ENCODE measurements at places on chromosomes 12 and 14. TPM values are rescaled to one million over a fixed set of nuclear protein-coding genes. Genes with fewer than 3 reads are reported as not detected.

DNA sequence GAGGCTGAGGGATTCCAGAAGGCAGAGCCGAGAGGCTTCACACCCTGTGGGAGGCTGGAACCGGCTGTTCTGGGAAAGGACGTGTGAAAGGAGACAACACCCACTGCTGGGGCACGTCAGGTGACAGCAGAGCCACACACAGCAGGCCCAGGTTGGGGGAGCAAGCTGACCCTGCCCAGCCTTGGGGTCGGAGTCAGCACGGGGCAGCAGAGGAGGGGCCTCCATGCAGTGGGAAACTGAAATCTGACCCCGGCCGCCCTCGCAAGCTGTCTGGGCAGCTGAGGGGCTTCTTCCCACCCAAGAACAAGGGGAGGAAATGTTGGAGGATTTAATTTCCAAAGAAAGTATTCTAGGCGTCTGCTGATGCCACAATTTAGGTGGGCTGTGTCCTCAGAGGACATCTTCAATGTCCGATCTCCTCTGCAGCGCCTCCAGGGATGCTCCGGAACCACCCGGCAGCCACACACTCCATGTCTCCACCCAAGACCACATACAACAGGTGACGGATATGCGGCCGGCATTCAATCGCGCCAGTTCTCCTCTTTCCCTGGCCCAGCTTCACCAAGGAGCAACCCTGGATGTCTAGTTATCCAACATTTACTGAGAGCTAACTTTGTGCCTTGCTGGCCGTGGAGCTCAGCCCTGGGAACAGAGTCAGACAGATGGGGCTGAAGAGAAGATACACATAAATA is 30.7 kb downstream of the SNRNP35 start:
- DNase-seq = no peak

GRCh38 chr12:87169010-87169409 is 860.2 kb downstream of the C12orf50 start:
- no peak for DNase-seq

DNA sequence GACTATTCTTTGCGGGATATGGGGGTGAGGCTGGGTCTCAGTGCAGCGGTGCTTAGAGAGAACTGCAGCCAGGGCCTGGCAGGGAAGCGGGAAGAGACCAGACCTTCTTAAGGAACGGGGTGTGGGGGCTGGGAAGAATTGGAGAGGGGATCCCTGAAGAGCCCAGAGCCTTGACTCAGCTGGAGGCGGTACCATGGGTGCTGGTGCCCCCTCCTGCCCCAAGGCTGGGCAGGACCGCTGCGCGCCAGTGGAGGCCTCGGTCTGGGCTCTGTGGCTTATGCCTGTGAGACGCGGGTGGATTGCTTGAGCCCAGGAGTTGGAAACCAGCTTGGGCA is 1.3 kb upstream of the RNU7-1 start:
- no peak for DNase-seq

- no peak for DNase-seq
Measured at GRCh38 chr14:95577067-95577800, 42.4 kb downstream of the GLRX5 start.

Gene RNU4-1
- polyA plus RNA-seq = not detected

Gene GALNT9
- polyA plus RNA-seq = not detected

- no peak for DNase-seq
Measured at GRCh38 chr14:40936861-40937260, 669.8 kb upstream of the LRFN5 start.

DNA sequence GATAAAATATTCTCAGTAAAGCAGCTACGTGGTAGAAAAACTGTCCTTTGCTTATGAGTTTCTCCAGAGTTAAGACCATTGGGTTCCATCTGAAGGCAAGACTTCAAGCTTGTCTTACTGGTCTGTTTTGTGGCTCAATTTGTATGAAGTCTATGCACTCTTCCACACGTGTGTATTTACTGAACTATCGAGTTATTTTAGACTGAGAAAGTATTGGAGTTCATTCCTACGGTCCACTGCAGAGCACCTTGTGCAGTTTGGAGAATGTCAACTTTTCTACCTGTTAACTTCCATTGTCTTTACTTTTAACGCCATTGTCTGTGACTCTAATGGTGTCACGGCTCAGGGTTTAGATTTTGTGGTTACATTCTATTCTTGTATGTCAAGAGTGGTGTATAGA is 3.7 kb downstream of the HIF1A start:
- no peak for DNase-seq

Gene COL2A1
- not detected for polyA plus RNA-seq

Gene STYK1
- polyA plus RNA-seq = 0.92 TPM

DNA sequence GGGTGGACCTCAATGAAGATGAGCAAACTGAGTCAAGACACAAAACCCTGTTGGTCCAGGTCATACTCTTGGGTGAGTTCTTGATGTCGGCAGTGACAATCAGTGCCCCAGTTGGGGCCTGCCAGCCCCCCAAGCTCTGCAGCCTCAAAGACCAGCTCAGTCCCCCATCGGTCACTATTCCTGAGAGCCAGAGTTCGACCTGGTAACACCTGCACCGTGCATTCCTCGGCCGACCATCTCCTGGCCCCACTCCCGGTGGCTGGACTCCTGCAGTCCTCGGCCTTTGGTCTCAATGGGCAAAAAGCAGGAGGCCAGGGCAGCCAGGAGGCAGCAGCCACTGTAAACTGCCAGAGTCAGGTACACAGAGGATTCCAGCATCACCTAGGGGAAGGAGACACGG is 32.5 kb downstream of the DAO start:
- no peak for DNase-seq

Gene LTB4R2
- polyA plus RNA-seq = 0.98 TPM

- no peak for DNase-seq
Measured at GRCh38 chr12:48118284-48118871, 786 bp upstream of the PFKM start.

Gene PKP2
- polyA plus RNA-seq = 0.04 TPM

Gene TMEM120B
- 7.3 TPM for polyA plus RNA-seq

Gene TEX52
- not detected for polyA plus RNA-seq

Data from BJ (cell line).